ENCODE measurements at places on chromosomes 11 and 22.

DNA sequence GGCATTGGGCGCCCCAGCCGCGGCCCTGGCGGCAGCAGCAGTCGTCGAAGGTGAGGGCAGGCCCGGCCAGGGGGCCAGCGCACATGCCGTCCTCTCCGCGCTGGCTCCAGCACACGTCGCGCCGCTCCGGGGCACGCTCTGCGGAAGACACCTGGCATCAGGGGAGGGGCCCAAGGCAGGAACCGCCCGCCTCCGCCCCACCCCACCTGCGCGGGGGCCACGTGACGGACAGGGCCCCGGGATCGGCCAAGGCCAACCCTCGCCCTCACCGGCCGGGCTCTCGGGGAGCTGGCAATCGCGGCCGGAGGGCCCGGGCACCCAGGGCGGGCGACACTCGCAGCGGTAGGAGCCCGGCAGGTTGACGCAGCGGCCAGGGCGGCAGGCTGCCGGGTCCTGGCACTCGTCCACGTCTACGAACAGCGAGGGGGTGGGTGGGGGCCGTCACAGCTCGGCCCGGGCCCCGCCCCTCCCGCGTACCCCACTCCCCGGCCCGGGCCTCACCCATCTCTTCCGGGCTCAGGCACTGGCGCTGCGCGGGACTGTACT lies 14.9 kb downstream of the SCYL1 start:
- peak; percentile 44 for DNase-seq

DNA sequence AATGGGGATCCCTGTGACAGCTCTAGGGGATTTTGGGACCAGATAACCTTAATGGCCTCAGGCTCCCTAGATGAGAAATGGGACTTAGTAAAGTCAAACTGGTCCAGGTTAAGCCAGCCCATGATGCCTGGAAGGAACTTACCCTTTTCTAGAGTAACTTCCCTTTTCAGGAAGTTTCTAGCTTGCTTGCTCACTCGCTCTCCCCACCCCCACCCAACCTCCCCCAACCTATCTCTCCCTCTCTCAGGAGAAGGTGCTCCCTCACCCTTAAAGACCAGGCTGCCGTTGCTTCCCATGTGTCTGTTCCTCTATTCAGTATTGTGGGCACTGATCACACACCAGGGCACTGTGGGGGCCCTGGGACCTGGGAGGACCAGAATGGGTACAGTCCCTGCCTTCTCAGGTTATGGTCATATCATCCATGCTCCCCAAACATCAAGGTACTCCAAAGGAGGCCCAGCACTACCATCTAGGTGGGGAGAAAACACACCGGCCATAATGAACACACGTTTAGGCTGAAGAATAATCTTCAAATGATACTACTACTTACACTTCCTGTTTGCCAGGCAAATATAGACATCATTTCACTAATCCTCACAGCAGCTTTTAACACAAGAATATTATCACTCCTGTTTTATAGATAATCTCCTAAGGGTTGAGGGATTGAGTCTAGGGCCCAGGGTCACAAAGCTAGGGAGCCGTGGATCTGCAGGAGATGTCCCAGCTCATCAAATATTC lies 18.2 kb downstream of the KCNQ1OT1 start:
- no peak for DNase-seq

DNA sequence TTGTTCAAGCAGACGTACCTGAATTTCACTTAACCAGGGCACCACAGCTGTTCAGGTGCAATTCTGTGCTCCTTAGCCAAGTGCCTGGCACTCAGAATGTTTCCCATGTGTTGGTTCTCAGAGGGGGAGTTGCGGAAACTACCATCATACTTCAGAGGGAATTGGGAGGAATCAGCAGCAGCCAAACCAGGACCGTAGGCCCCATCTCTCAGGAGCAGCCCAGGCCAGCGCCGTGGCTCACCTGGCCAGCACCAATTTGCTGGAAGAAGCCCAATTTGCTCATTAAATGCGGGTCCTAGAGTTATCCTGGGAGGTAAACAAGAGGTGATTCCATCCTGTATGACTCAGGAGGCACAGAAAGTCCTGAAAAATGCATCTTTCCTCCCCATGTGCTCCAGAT lies 435.4 kb downstream of the BRD1 start:
- DNase-seq, result no peak

DNA sequence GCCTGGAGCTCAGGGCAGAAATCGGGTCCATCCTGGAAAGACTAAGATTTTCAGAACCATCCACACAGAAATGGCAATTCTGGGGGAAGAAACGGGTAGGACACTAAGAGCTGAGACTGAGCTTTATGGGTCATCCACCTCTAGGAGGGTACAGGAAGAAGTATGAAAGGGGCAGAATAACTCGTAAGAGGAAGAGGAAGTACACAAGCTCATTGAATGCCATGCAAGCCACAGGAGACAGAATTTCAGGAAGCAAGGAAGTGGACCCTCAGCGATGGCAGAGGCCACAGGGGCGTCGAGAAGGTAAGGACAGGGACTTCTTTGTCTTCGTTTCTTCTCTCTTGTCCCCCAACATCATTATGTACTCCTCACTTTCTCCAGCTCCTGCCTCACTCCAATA lies 169.6 kb downstream of the MAML2 start:
- no peak for DNase-seq

- no peak for DNase-seq
Observed at GRCh38 chr11:8863838-8864237, 47.2 kb upstream of the AKIP1 start.

DNA sequence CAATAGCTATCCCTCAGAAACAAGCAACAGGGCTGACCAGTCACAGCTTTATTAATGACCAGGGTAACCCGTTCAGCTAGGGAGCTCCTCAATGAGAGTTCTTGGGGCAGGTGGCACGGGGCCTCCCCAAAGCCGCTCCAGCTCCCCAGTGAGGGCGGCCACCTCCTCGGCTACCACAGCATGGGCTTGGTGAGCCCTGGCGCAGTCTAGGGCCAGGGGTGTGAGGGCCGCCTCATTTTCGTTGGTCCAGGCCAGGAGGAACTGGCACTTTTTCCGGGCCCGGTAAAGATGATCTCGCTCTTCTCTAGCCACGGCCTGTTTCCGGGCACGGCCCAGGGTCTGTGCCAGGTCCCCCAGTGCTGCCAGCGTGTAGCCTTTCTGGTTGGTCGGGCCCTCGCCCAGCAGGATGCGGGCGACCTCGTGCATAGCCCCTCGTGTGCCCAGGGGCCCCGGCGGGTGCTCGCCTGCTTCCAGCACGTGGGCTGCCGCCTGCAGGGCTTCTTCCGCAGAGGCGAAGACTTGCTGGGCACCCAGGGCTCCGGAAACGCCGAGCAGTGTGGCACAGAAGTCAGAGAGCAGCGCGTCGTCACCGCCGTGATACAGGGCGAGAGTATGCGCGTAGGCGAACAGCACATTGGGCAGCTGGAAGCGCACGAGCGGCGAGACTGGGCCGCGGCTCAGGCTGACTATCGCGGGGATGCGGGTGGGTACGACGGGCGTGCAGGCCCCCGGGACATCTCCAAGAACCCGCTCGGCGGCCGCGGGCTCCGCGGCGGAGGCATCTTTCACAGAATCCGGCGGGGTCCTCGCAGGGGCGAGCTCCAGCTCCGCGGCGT lies 913 bp downstream of the ZNHIT2 start:
- peak; percentile 33 for DNase-seq

DNA sequence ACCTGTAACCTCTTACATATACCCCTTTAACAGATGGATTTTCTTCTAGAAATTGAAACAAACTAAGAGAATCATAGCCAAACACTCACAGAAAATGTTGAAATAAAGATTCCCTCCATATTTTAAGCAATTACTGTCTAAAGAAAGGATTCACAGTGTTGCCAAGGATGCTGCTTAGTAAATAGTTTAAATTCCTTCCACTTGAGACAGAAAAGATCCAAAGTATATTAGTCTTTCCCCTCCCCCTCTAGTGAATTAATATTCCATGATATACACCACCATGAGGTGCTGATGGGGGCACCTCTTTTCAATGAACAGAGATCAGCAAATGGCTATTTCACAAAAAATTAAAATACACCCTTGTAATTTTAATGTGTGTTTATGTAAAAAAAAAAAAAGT lies 186.8 kb downstream of the SOX6 start:
- DNase-seq, result no peak

- DNase-seq, result no peak
Observed at GRCh38 chr11:94907226-94907625, 66.1 kb downstream of the CWC15 start.

GRCh38 chr11:95104121-95104830 lies 14.6 kb downstream of the ENDOD1 start:
- DNase-seq, result no peak

- DNase-seq, result no peak
Observed at GRCh38 chr22:45673482-45674175, 2.0 kb downstream of the ATXN10 start.

- DNase-seq, result no peak
Observed at GRCh38 chr11:95595973-95596489, 193.6 kb downstream of the FAM76B start.

GRCh38 chr22:19990609-19991394 lies 25.8 kb downstream of the ARVCF start:
- no peak for DNase-seq

GRCh38 chr11:11572386-11572785 lies 49.4 kb downstream of the GALNT18 start:
- DNase-seq, result no peak

DNA sequence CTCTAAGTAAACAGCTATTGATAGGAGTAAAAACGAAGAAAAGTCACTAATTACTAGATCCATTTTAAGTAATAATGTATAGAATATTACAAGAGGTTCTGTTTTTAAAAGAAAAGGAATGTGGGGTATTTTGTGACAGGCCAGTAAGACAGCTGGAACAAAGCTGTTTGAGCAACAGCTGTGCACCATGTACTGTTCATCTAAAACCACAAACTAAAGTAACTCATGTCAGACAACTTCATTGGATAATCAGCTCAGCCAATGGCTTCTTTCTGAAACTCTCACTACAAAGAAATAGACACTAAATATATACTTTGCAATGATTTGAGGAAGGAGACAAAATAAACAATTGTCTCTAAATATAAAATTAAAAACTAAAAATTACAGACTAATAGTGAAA lies 16.1 kb downstream of the RRAS2 start:
- DNase-seq, result no peak

DNA sequence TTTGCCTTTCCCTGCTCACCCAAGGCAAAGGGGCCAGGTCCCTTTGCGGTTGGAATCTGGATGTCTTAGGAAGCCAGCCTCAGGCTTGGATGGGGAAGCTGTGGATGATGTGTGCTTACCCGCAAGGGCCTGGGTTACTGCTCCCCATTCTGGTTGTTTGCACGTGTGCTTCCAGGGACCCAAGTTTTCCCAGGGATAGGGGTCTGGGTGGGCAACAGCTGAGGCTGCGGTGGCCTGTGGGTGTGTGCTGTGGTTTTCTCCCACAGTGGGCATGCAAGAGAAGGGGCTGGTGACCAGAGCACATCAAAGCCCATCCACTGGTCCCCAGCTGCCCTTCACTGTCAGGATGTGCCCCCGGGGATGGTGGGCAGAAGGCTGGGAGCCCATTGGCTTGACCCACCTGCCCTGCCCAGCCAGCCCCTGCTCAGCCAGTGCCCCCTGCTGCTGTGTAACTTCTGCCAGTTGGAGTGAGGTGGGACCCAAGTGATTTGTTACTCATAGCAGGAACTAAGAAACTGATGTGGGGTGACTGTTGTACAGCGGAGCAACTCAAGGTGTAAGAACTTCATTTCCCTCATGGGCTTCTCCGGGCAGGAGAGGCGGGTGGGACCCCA lies 3.3 kb downstream of the CAPN5 start:
- no peak for DNase-seq

GRCh38 chr11:20113149-20113438 lies 47.2 kb downstream of the DBX1 start:
- DNase-seq, result no peak

DNA sequence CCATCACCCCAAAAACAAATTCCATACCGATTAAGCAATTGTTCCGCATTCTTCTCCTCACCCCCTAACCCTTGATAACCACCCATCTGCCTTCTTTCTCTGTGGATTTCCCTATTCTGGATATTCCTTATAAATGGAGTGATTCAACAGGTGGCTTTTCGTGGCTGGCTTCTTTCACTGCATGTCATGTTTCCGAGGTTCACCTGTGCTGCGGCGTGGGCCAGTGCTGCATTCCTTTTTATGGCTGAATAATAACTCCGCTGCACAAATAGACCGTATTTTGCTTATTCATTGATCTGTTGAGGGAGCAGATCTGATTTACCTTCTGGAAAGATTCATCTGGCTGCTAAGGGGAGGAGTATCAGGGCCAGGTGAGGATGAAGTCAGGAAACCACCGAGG lies 94.8 kb upstream of the ASPHD2 start:
- DNase-seq, result no peak

- no peak for DNase-seq
Observed at GRCh38 chr11:87417951-87418350, 380.2 kb downstream of the TMEM135 start.

DNA sequence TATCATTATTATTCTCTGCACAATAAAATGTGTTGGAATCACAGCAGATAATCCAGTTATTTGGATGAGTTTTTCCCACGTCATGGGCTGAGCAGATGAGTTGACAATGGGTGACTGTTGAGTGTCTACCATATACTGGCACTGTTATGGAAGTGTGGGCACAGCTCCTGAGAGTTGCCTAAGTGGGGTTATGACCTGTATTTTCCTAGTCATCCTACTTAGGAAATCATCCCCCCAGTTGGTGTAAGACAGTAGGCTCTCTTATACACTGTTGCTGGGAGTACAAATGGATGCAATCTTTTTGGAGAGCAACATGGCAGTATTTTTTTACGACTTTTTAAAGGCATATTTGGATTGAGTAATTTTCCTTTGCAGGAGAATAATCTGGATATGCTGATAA lies 66.4 kb downstream of the TRAF6 start:
- DNase-seq, result no peak

GRCh38 chr11:67437082-67437808 lies at the start of gene PTPRCAP:
TSS of gene PTPRCAP (minus strand) at chr11:67437682. CDS start at chr11:67437619, 63 bp downstream.
- peak; percentile 78 for DNase-seq

DNA sequence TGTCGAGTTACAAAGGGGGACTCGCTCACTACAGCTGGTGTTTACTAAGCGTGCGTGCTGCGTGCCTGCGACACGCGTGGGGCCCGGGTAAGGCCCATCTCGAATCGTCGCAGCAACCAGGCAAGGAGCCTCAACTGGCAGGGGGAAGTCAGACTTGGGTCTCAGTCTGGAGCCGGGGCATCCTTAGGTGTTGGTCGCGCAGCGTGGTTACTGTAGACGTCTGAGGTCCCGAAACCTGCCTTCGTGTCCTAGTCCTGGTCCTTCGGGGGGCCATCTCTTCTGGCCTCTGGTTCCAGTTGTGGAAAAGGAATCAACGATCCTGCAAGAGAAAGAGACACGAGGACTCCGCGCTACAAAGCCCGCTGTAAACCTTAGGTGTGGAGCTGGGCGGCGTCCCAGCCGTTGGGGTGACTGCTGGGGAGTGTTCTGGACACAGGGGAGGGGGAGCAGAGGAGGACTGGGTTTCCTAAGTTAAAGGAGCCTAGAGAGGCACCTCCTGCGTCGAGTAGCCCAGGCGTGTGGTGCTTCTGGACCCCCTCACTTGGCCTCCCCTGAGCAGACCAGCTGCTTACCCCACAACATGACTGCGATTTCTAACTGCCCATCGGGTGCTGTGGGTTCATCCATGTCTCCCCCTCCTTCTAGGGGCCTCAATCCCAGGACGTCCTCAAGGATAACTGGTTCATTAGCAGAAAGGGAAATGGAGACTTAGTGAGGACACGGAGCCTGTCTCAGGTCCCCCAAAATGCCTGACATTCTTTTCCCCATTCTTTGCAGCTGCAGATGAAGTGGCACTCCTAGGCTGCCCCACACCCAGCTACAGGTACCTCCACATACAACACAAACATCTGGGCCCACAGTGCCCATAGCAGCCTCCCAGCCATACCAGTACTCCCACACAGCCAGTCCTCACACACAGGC lies 4.9 kb upstream of the WNT11 start:
- DNase-seq, result no peak

All from CD4-positive, alpha-beta T cell treated with Interferon alpha-2 for 1 hour (primary cell).